ENCODE measurements at places on chromosomes 2 and 18.

- H3K36me3 ChIP-seq = no peaks in the 10 kb centered on the region
- H3K4me1 ChIP-seq = peaks cover 54% of the 10 kb centered on the region
- no peaks in the 10 kb centered on the region for H3K27me3 ChIP-seq
- peak overlapping the region; percentile 79 for H3K27ac ChIP-seq
- DNase-seq = no peak
- H3K4me3 ChIP-seq = no peak overlapping the region
Measured at GRCh38 chr2:9071032-9071431, 67.5 kb upstream of the MBOAT2 start.

- no peak overlapping the region for H3K27ac ChIP-seq
- H3K4me3 ChIP-seq = no peak overlapping the region
- no peaks in the 10 kb centered on the region for H3K36me3 ChIP-seq
- no peak for DNase-seq
Measured at GRCh38 chr2:137659616-137660015, 304.7 kb upstream of the HNMT start.

DNA sequence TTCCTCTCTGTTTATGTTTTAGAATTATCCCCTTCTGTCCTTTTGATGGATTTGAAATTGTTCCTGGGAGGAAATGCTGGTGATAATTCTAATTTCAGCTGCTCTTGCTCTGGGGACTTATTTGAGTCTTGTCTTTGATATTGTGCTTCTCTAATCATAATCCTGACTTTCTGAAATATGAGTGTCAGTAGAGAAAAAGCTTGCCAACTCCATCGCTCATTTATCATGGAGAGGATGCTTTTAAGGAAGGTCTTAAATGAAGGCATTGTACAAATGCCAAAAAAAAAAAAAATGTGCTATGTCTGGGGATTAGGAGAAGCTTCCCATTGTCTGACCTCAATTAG is 159.5 kb downstream of the NYAP2 start:
- H3K4me1 ChIP-seq = no peaks in the 10 kb centered on the region
- no peak overlapping the region for H3K27ac ChIP-seq
- H3K4me3 ChIP-seq = no peak overlapping the region
- no peaks in the 10 kb centered on the region for H3K27me3 ChIP-seq
- no peaks in the 10 kb centered on the region for H3K36me3 ChIP-seq
- DNase-seq = no peak

DNA sequence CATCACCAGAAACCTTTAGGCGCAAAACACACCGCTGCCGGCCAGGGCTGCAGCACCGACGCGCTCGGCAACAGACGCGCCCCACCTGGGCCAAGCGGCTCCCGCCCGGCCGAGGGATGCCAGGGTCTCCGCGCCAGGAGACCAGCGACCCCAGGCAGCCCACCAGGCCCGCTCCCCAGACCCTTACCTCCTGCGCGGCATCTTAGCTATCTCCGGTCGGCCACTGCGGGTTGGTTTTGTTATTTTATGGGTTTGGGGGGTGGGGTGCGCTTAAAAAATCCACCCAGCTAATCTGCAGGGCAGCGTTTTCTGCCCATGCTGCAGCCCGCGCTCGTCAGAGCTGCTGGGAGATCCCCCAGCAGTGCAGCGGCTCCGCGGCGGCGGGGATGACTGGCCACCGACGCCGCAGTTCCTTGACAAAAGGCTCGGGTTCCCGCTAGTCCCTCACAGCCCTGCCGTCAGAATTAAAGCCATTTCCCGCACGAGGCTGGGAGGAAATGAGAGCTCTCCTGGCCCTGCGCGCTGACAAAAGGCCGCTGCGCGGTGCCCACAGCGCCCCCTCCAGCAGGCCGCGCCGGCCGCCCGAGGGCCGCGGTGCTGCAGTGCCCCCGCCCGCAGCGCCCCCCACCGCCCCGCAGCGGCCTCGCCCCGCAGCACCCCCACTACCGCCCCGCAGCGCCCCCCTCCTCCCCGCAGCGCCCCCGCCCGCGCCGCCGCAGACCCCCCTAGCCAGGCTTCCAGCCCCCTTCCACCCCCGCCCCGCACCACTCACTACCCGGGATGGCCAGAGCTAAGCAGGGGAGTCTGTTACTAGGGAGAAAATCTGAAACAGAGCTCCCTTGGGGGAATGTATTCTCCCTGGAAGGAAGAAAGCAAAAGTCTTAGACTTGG is at the start of gene ADD2:
Gene ADD2 (minus strand): TSS at position 502 of the 891 bp plus-strand sequence. CDS start 61,792 bp downstream, outside the sequence.
- peaks cover 10% of the 10 kb centered on the region for H3K4me1 ChIP-seq
- H3K27ac ChIP-seq = peak within 1 kb of the TSS; percentile 34
- H3K4me3 ChIP-seq = peak within 1 kb of the TSS; percentile 66
- DNase-seq = no peak

- no peaks in the 10 kb centered on the region for H3K27me3 ChIP-seq
- peak within 1 kb of the TSS; percentile 80 for H3K27ac ChIP-seq
- peak within 1 kb of the TSS; percentile 72 for H3K4me3 ChIP-seq
- no peaks in the 10 kb centered on the region for H3K36me3 ChIP-seq
Measured at GRCh38 chr2:240997856-240998705, at the start of gene SNED1. SNED1 (plus strand) TSS chr2:240998618; CDS start chr2:240998838, 220 bp downstream.
